D721Med (cell line): ENCODE measurements at places on chromosomes 5 and 9.

GRCh38 chr9:26669701-26670670 lies 222.6 kb downstream of the CAAP1 start:
- no peak for DNase-seq

DNA sequence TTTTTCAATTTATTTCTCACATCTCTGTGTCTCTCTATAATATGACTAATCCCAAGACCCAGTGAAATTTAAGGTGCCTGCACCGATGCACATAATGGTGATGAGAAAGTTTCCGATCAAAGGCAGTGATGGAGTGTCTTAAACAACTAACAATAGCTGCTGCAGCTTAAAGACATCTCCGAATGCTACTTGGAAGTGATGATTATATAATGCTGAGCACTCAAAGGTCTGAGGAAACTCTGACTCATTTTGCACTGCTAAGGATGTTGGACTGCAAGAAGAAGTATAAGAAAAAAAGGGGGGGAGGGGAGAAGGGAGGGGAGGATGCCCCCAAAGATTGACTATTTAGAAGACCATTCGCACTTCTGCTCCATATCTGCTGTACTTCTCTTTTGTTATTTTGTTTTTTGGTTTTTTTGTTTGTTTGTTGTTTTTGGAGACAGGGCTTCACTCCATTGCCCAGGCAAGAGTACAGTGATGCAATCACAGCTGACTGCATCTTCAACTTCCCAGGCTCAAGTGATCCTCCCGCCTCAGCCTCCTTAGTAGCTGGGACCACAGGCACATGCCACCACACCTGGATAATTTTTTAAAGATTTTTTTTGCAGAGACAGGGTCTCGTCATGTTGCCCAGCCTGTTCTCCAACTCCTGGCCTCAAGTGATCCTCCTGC lies 192.2 kb downstream of the HSD17B3 start:
- no peak for DNase-seq

GRCh38 chr5:149181732-149182131 lies 40.4 kb downstream of the ABLIM3 start:
- DNase-seq: no peak

GRCh38 chr5:14186059-14186830 lies 43.1 kb downstream of the TRIO start:
- DNase-seq: no peak

DNA sequence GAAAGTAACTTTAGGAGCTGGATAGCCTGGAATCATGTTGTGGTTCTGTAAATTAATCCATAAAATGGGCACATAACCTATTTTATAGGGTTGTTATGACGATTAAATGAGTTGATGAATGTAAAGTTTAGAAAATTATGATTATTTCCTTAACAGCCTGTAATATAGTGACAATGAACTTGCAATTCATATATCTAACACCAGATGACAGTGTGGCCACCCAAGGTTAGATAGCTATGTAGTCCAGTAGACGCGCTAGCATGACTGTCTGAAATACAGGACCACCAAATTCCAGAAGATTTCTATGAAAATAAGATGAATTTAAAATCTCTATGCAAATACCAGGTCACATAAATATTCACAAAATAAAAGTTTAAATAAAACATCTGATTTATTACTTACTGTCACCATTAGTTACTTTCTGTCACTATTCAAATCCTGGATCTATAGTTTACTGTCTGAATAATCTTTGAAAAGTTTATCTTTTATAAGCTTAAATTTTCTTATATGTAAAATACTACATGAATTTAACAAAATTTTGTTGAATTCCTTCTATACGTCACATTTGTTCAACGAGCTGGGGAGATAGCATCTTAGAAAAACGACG lies 26.1 kb upstream of the MACIR start:
- DNase-seq: no peak

- no peak for DNase-seq
These were observed 139.4 kb upstream of the IL12B start for GRCh38 chr5:159469496-159470372.

GRCh38 chr5:607541-608428 lies 4.4 kb upstream of the CEP72 start:
- DNase-seq: no peak

- DNase-seq: no peak
These were observed 32.3 kb downstream of the PRRX2 start for GRCh38 chr9:129697656-129698253.

DNA sequence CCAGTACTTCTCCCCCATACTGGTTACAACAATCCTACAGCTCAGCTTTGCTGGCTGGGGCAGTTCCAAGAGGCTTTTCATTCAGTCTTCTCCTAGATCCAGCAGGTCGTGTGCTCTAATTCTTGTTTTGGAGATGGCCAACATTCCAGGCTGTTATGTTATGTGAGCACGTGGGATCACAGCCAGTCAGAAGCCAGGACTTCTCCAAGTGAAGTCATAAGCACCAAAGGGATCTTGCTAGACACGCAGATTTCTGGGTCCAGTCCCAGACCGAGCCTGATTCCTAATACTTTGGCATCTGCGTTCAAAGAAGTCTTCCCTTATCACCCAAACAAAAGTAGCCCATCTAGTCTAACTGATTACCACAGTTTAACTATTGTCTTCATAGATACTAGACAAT lies 1.4 kb upstream of the LARP1 start:
- DNase-seq: no peak

DNA sequence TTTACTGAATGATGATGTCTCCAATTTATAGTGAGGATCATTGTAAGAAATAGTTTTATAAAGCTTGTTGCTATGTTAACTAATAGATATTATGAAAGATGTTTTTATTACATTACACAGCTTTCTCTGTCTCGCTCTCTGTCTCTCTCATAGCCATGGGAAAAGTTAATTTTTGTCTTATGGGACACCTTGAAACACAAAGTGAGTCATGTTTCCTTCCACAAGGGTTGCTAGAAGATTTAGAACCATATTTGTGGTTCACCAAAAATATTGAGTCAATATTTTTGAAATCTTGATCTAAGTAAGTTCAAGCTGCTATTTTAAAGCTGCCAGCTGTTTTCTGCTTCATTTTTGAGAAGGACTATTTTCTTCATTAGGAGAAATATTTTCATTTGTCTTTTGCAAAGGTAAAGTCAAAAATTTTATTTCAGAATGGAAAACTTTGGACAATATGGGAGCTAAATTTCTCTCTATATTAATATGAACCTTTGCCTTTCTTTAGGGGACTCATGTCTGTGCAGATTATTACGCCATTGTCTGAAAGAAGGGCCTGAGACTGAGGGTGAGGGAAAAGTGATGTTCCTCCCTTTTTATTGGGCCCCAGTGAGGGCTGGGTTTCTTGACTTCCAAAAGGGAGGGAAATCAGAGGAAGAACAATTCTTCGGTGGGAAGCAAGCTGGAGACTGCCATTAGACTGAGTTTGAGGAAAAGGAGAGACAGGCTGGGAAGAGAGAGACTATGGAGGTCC lies 87.9 kb upstream of the SLC24A2 start:
- DNase-seq: no peak

GRCh38 chr9:99072040-99072394 lies 32.9 kb upstream of the TGFBR1 start:
- DNase-seq: no peak
